ENCODE measurements at places on chromosomes 6 and 20.

DNA sequence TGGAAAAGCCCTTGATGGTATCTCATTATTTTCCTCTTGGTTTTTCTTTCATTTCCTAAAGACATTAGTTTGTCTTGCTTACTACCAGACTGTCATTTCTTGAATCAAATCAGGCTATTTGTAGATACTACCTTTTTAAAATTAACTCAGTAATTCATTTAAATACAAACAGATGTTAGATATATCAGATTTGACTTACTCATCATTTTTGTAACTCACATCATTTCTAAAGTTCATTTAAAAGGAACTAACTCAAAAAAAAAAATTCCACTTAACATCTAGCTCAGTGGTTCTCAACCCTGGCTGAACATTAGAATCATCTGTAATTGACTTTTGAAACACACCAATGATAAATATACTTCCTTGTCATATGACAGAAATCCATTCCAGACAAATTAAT is 48.2 kb upstream of the TINAG start:
- no peak for DNase-seq

- DNase-seq, result no peak
Observed at GRCh38 chr6:158621694-158622544, 22.6 kb downstream of the DYNLT1 start.

GRCh38 chr6:73585566-73586415 is 65.0 kb upstream of the EEF1A1 start:
- peak; percentile 15 for DNase-seq

GRCh38 chr20:4171538-4172116 is 156.3 kb upstream of the RNF24 start:
- no peak for DNase-seq

GRCh38 chr20:19911810-19912382 is 105.3 kb upstream of the NAA20 start:
- no peak for DNase-seq

DNA sequence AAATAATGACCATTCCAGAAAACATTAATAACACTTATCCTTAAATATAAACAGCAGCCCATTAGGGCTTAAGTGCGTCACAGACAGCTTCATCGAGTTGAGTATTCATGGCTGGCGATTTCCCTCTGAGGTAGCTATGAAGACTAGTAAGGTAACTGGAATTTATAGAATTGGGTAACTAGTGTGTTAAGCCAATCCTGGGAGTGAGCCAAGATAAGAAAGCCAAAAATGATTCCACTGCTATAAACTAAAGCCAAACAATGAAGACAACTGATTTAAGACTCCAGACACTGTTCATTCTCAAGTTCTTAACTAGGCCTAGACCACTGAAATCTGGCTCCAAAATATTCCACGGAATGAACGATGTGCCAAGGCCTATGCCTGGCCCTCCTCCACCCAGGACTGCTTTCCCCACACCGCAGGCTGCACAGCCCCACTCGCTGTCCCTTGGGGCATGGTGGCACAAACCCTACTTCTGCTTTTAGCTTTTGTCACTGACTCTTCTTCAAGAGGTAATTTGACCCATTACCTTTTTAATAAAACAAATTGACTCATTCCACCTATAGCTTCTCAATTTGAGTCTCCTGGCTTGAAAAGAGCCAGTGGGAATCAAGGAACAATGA is 66.0 kb downstream of the BLOC1S5 start:
- DNase-seq, result no peak

GRCh38 chr6:2969549-2969948 is 1.8 kb downstream of the SERPINB6 start:
- no peak for DNase-seq

DNA sequence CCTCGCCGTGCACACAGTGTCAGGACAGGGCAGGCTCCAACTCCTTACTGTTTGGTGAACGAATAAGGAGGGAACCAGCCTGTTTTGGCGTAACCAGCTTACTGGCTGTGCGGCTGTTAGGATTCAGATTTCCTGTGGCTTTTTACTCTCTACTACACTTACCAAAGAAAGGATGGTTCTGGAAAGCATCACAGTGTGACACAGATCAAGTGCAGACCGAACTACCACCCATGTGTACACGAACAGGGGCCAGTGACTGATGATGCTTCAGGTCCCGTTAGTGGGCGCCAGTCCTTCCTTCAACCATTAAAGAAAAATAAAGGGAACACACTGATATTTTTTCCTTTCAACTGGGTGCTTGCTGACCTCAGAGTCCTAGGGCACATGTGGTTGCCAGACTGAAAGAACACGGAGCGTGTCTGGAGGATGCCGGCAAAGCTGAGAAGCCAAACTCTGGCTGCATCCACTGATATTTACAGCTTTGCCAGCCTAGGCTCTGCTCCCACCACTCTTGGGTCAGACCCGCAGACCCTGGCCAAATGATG is 352.3 kb upstream of the AGPAT4 start:
- no peak for DNase-seq

DNA sequence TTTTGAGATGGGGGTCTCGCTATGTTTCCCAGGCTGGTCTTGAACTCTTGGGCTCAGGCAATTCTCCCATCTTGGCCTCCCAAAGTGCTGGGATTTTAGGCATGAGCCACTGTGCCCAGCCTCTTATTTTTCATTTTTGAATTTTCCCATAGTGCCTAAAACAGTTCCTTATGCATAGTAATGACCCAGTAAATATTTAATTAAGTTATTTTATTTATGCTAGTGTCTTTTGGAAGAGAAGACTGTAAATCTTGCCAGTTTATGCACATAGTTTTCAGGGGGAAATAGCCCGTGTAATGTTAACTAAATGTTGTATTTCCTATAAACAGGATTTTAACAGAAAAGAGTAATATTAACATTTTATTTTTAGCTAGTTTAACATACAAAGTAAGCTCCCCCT is 60.3 kb downstream of the AFG1L start:
- no peak for DNase-seq

DNA sequence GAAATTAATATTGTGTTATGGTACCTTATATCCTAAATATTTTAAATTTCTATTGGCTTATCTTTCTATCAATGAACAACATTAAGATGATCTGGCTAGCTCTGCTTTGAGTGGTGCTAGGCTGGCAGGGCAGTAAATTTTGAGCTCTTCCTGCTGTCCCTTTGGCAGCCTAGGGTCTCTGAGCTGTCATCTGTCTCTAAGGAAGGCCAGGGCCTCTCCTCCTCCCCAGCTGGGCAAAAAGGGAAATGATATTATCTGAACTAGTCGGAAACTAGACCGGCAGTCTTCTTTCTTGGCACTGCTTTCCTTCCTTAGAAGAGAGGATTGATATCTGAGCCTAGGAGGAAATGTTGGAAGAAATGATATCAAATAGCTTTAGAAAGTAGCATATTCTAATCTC is 176.7 kb upstream of the BTBD3 start:
- no peak for DNase-seq

GRCh38 chr6:48826901-48827701 is 636.0 kb downstream of the MMUT start:
- DNase-seq, result no peak

- no peak for DNase-seq
Observed at GRCh38 chr6:9334979-9335378, 899.6 kb upstream of the SLC35B3 start.

DNA sequence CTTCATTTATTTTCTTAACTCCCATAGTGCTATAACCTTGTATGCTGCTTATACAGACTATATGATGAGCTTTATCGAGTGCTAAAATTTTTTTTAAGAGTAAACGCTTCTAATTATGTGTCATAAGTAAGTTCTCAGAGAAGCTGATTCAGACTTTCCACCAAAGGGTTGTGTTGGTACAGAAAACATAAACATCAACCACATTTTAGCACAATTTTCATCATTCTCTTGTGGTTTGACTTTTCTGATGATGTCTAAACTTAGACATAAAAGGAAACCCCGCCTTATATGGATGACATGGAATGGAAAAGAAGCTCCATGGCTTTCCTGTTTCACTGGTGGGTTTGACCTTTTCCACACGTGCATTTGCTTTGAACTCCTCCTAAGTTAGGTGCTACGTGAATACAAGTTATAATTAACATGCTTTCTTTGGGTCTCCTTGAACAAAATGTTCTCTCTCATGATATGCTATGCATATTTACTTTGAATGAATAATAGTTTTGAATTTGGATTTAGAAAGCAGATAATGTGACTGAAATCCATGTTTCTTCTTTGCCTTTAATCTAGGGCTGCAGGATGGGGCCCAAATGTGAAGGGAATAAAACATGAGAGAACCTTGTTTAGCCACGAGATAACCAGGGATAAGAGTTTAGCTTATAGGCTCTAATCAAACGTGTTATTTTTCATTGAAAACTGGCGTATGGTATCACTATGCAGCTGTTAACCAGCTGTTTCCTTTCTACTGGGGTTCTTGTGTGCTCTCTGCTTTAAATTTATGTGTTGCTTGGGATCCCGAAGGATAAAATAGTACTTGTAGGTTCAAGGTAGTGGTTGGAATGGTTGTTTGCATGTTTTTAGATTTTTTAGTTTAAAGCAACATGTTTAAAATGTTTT is 127.1 kb upstream of the AHI1 start:
- no peak for DNase-seq

DNA sequence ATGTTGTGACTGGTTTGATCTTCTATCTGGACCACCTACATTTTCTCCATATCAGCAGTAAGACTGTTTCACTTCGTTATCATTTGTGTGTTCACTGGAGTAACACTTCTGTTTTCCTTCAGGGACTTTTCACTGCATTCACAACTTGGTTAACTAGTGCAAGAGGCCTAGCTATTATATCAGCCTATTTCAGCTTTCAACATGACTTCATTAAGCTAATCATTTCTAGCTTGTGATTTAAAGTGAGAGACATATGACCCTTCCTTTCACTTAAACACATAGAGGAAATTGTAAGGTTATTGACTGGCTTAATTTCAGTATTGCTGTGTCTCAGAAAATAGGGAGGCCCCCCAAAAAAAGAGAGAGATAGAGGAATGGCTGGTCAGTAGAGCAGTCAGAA is 622.8 kb upstream of the NRSN1 start:
- no peak for DNase-seq

- DNase-seq, result no peak
Observed at GRCh38 chr6:155373276-155373675, 59.0 kb upstream of the TFB1M start.

- no peak for DNase-seq
Observed at GRCh38 chr6:133040803-133041419, 200.2 kb upstream of the EYA4 start.

GRCh38 chr20:10784554-10785183 is 110.9 kb upstream of the JAG1 start:
- DNase-seq, result peak; percentile 34

- peak; percentile 50 for DNase-seq
Observed at GRCh38 chr20:11544029-11544678, 373.5 kb upstream of the BTBD3 start.

GRCh38 chr20:32464401-32465091 is 106.4 kb downstream of the ASXL1 start:
- DNase-seq, result no peak

GRCh38 chr6:130202782-130203181 is 20.0 kb downstream of the SAMD3 start:
- no peak for DNase-seq

DNA sequence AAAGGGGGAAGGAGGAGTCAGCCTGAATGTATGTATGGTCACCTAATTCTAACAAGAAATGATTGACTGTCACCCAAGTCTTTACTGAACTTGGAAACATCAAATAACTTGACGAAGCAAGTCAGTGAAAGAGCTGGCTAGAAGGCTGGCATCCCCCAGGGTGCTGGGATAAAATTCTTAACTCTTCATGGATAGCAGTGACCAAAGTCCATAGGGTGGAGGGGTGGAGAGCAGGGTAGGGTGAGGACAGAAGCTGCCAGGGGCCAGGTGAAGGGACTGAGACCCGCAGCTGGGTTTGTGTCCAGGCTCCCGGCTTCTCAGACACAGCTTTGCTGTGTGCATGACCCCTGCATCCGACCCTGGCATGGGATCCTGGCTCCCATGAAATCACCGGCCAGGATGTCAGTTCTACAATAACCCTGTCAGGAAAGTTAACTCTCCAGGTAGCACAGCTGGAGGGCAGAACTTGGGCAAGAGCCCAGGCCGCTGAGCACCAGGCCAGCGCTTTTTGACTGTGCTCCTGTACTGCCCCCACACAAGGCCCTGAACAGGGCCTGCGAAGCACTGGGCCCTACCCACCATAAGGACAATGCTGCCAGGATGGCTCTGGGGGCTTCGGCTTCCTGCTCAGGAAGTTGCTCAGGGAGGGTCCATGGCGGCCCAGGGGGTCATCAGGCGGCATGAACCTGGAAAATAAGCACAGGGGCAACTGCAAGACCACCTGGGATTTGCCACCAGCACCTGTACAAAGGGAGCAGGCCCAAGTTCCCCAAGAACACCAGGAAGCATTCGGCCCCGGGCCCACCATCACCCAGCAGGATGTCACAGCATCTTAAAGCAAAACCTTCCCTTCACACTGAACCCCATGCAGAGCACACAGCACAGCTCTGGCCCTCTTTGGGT is 32.5 kb downstream of the ZC3H12D start:
- no peak for DNase-seq

DNA sequence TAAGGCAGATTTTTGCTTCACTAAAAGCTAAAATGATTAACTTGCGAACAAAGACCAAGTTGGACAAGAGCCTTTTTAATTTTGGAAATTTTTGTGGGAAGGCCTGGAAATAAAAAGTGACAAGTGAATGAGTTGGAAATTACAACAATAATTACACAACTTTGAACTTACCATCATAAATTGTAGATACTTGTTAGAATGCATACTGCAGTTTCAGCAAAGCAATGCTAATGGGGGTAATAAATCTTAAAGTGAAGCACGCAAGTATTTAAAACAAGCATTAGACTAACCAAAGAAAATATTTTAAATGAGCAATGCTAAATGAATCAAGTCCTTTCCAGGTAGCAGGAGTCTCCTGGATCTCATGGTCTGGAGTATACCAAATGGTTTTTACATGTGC is 83.2 kb upstream of the EYA4 start:
- DNase-seq, result no peak

GRCh38 chr20:56249244-56249955 is 868 bp downstream of the MC3R start:
- no peak for DNase-seq

- no peak for DNase-seq
Observed at GRCh38 chr6:66964216-66964615, 1257.2 kb upstream of the EYS start.

GRCh38 chr6:157825243-157825904 is 2.3 kb downstream of the SNX9 start:
- DNase-seq, result no peak

GRCh38 chr6:66865771-66866170 is 1158.7 kb upstream of the EYS start:
- DNase-seq, result no peak

DNA sequence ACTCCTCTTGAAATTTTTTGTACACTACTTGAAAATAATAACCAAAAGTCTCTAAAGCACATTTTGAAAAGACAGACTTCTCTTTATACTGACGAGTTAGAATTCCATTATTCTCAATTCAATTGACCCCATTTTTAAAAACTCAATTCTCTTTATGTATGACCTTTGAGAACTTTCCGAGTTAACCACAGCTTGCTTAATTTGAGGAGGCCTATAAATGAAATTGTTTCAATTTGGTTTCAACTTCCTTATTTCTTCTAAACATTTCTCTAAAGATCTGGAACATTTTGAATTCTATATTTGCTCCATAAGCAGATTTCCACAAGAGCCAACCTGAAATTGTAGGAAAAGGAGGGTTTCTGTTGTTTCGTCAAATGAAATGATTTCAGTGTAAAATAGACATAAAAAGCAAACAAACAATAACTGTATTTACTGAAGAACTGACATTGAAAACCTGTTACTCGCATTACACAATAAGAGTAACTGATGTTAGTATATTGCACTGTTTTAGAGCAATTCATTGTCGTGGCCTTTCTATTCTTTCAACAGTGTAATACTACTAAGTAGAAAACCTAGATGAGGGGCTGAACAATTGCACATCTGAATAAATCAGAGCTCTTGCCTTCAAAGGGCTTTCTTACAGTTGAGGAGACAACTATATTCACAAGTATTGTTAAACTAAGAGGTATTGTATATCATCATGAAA is 223.6 kb downstream of the HIVEP2 start:
- no peak for DNase-seq
